Central memory CD8-positive, alpha-beta T cell (primary cell): ENCODE measurements at places on chromosomes 2 and 18.

DNA sequence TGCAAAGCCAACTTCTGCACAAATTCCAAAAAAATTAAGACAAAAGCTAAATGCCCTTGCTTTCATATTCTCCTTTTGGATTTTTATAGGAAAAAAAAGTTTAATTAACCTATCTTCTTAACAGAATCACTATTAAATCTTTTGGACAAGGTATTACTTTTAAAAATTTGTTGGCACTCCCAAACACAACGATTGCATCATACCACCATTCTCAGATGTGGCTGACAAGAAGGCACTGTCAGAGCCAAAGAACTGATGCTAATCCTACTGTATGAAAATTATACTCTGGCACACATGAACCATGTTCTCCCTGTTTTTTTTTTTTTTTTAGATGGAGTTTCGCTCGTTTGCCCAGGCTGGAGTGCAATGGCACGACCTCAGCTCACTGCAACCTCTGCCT is 58.4 kb downstream of the NOL10 start:
- peaks cover 8% of the 10 kb centered on the region for H3K4me1 ChIP-seq
- H3K27ac ChIP-seq = no peak overlapping the region
- H3K27me3 ChIP-seq = no peaks in the 10 kb centered on the region
- no peak overlapping the region for H3K4me3 ChIP-seq

GRCh38 chr18:5527603-5528002 is 16.2 kb downstream of the EPB41L3 start:
- H3K27ac ChIP-seq = no peak overlapping the region
- H3K36me3 ChIP-seq = peaks cover 2% of the 10 kb centered on the region
- H3K4me3 ChIP-seq = no peak overlapping the region
- H3K4me1 ChIP-seq = no peaks in the 10 kb centered on the region
- peaks cover 20% of the 10 kb centered on the region for H3K27me3 ChIP-seq
- no peak for DNase-seq

DNA sequence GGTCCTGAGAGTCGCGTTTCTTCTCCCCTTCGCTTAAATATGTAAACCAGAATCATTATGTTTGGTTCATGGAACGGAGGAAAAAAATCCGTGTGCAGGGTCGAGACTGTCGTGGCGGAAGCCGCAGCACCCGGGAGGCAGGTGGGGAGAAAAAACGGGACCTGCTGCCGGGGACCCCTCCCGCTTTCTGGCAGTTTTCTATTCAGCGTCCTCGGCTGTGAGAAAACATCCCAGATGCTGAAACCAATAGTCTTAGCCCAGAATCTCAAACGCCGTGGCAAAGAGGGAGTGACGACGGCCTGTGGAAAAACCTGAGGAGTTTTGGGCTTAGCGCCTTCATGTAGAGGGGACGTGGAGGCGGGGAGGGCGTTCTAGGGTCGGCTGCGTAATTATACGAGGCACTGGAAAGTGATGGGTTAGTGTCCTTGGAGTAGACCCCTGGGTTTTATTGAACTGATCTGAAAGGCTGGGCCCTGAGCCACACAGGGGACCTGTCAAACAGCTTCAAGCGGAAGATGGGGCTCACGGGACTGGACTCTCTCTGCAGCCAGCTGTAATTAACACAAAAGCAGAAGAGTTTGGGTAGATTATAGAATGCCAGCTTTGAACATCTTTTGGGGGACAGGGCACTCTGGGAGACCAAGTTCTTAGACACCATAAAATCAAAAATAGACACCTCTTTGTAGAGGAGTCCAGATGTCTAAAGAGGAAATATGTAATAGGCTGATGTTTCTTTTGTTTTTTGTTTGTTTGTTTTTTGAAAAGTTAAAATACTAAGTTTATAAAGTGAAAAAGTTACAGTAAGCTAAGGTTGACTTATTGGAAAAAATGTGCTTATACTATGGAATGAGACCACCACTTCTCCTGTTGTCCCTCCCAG is 834 bp upstream of the BUB1 start:
- DNase-seq = no peak
- H3K36me3 ChIP-seq = peaks cover 12% of the 10 kb centered on the region
- peak overlapping the region; percentile 89 for H3K27ac ChIP-seq
- H3K4me1 ChIP-seq = peaks cover 21% of the 10 kb centered on the region
- H3K4me3 ChIP-seq = peak overlapping the region; percentile 89

DNA sequence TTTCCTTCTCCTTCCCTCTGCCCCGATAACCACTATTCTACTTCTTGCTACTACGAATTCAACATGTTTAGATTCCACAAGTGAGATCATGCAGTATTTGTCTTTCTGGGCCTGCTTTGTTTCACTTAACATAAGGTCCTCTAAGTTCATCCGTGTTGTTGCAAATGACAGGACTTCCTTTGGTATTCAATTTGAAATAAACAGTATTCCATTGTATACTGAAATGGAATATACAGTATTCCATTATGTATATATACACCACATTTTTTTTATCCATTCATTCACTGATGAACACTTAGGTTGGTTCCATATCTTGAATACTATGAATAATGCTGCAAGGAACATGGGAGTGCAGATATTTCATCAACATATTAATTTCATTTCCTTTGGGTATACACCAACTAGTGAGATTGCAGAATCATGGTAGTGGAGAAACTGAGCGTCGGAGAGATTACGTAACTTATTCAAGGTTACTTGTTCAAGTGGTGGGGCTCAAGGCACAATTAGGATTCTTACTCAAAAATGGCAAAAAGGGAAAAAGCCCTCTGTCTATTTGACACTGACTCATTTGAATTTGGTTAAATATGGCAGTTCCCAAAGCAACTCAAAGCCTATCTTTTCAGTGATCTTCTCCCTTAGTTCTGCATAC is 85.1 kb downstream of the CHN1 start:
- H3K4me1 ChIP-seq = no peaks in the 10 kb centered on the region
- H3K36me3 ChIP-seq = peaks cover 2% of the 10 kb centered on the region
- no peaks in the 10 kb centered on the region for H3K27me3 ChIP-seq

GRCh38 chr2:8324901-8325300 is 357.0 kb upstream of the ID2 start:
- H3K27me3 ChIP-seq = no peaks in the 10 kb centered on the region
- H3K27ac ChIP-seq = no peak overlapping the region
- H3K36me3 ChIP-seq = no peaks in the 10 kb centered on the region
- no peak for DNase-seq
- peaks cover 31% of the 10 kb centered on the region for H3K4me1 ChIP-seq

DNA sequence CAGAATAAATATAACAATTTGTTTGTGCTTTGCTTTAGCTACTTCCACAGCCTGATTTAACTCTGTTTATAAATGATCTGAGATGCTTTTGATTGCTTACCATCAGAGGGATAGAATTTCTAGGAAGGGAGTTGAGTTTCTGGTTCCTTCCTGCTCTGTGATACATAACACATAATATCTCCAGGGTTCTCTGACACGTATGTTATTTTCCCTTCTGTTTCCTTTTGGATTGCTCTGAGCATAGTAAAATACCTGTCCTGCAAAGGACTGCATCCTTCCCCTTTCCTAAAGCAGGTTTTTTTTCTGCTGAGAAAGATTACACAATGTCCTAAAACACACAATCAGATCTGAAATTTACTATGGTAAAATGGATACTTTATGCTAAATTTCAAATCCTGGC is 76.1 kb downstream of the CABYR start:
- no peaks in the 10 kb centered on the region for H3K27me3 ChIP-seq
- H3K4me3 ChIP-seq = no peak overlapping the region
- no peak overlapping the region for H3K27ac ChIP-seq
- H3K36me3 ChIP-seq = no peaks in the 10 kb centered on the region
- H3K4me1 ChIP-seq = no peaks in the 10 kb centered on the region

GRCh38 chr18:13446610-13447461 is 228.3 kb downstream of the LDLRAD4 start:
- peaks cover 5% of the 10 kb centered on the region for H3K4me1 ChIP-seq
- H3K36me3 ChIP-seq = no peaks in the 10 kb centered on the region
- H3K4me3 ChIP-seq = no peak overlapping the region
- H3K27me3 ChIP-seq = no peaks in the 10 kb centered on the region

DNA sequence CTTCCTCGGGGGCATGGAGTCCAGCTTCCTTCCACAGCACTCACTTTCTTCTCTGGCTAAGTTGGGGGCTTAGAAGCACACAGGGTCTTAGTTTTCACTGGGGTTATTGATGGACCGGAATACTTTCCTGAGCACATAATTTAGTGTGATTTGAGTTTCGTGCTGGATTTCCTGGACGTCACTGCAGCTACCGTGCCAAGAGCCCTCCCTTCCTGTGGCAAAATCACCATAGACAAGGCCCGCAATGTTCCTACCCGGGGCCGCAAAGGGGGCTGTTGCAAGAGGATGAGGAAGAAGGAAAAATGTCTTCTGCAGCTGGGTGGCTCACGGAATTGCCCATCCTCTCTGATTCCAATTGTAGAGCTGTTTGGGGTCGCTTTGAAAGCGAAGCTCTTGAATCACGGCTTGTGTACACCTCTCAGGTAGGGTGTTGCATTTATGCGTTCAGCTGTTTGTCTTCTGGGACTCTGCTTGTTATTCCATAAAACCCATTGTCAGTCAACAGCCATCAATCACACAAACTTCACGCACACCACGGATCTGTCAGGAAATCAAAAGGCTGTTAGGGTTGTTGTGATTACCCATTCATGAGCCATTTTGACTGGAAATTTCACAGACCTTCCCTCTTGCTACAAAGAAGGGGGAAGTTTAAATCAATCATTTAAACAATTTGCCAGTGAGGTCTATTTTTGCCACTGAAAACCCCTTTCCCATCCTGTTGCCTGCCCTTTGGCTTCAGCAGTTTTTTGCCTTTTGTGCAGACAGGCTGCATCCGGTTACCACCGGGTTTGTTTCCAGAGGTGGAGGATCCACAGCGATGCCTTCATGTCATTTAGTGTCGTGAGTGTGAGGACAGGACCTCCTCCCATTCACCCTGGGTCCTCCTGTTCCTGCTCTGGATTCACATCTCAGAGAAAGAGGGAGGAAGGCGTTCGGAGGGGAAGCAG is 36.0 kb downstream of the SMIM21 start:
- peaks cover 80% of the 10 kb centered on the region for H3K27me3 ChIP-seq
- H3K4me3 ChIP-seq = no peak overlapping the region
- H3K4me1 ChIP-seq = no peaks in the 10 kb centered on the region
- H3K27ac ChIP-seq = no peak overlapping the region
- no peaks in the 10 kb centered on the region for H3K36me3 ChIP-seq
- no peak for DNase-seq

GRCh38 chr2:47531378-47532042 is 128.6 kb downstream of the MSH2 start:
- no peaks in the 10 kb centered on the region for H3K4me1 ChIP-seq
- H3K27me3 ChIP-seq = peaks cover 10% of the 10 kb centered on the region
- H3K27ac ChIP-seq = peak overlapping the region; percentile 7
- H3K36me3 ChIP-seq = peaks cover 1% of the 10 kb centered on the region
- DNase-seq = no peak

GRCh38 chr2:205644018-205644417 is 38.3 kb upstream of the NRP2 start:
- no peak overlapping the region for H3K27ac ChIP-seq
- no peaks in the 10 kb centered on the region for H3K4me1 ChIP-seq
- H3K4me3 ChIP-seq = no peak overlapping the region

GRCh38 chr2:203412546-203413331 is 84.5 kb downstream of the ABI2 start:
- no peak overlapping the region for H3K4me3 ChIP-seq
- DNase-seq = no peak
- H3K27me3 ChIP-seq = no peaks in the 10 kb centered on the region
- H3K27ac ChIP-seq = no peak overlapping the region

DNA sequence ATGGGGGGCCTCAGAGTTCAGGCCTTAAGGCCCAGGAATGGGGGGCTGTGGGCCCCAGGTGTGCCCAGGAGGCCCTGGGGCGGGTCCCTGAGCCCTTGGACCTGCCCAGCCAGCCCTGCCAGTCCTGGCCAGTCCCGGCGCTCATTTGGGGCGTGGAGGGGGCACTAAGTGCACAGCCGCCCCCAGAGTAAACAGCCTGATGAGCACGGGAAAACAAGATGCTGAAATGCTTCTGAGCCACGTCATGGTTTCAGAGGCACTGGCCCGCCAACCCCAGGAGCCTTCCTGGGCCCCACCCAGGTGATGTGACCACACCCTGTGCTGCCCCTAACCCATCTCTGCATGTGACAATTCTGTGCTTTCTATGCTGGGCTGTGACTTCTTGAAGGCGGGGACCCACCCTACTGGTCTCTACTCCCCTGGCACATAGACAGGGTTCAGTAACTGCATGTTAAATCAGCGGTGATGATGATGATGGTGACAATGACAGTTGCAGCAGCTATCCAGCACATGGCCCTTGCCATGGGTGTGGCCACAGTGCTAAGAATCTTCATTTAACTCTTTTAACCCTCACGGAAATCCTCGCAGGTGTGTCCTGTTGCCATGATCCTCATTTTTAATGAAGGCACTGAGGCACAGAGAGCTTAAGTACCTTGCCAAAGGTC is 28.1 kb upstream of the ASPRV1 start:
- peaks cover 6% of the 10 kb centered on the region for H3K36me3 ChIP-seq
- H3K4me3 ChIP-seq = no peak overlapping the region
- H3K27ac ChIP-seq = no peak overlapping the region

DNA sequence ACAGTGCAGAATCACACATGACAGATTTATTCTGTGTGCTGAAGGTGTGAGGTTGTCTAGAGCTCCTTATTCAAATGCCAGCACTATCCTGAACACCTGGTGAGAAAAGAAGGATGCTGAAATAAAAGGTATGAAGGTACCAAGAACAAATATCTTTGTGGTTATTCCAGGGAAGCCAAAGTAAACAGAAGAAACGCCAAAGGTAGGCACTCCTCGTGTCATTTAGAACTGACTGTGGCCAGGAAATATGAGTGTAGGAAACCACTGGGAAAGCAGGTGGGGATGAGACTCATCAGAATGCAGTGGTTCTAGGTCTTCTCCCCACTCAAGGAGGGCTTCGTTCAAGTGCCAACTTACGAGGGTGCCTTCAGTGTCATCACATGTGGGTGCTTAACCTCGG is 80.8 kb downstream of the KIF5C start:
- no peak overlapping the region for H3K4me3 ChIP-seq
- no peak overlapping the region for H3K27ac ChIP-seq
- no peaks in the 10 kb centered on the region for H3K27me3 ChIP-seq
- H3K36me3 ChIP-seq = peaks cover 4% of the 10 kb centered on the region
- DNase-seq = no peak

DNA sequence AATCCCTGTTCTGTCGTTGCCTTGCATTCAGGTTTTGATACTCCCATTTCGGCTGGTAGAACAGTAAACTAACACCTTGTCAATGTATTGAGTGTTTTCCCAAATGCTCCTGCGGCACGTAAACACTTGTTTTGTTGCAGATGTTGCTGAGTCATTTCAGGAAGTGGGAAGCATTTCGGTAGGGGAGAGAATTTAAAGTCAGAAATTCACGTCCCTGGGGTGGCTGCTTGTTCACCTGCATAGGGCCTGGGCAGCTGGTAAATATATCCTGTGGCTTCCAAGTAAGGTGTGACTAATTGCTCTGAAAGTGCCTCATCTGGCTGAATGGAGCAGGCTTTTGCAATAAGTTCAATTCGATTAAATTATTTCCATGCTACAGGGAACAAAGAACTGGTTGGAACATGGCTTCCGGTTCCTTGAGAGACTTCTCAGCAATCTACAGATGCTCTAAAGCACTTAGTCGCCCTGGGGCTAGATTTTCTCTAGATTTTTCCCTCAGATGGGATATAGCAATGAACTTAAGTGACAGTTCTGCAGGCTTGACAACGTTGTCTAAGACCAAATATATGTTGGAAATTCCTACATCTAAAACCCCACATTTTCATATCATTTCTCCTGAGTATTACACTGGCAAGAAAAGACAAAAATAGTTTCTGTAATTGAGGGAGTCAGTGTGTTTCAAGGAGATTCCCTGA is 5.2 kb downstream of the GALR1 start:
- H3K36me3 ChIP-seq = peaks cover 5% of the 10 kb centered on the region
- H3K27ac ChIP-seq = no peak overlapping the region
- no peak overlapping the region for H3K4me3 ChIP-seq

GRCh38 chr2:174659069-174659900 is 61.7 kb upstream of the WIPF1 start:
- no peaks in the 10 kb centered on the region for H3K27me3 ChIP-seq
- DNase-seq = no peak
- no peak overlapping the region for H3K27ac ChIP-seq
- H3K4me3 ChIP-seq = no peak overlapping the region
- peaks cover 51% of the 10 kb centered on the region for H3K4me1 ChIP-seq
